ENCODE measurements at places on chromosomes 2 and 18.
A peak's percentile ranks its signal among the peaks of the same experiment; 100 is the strongest.

DNA sequence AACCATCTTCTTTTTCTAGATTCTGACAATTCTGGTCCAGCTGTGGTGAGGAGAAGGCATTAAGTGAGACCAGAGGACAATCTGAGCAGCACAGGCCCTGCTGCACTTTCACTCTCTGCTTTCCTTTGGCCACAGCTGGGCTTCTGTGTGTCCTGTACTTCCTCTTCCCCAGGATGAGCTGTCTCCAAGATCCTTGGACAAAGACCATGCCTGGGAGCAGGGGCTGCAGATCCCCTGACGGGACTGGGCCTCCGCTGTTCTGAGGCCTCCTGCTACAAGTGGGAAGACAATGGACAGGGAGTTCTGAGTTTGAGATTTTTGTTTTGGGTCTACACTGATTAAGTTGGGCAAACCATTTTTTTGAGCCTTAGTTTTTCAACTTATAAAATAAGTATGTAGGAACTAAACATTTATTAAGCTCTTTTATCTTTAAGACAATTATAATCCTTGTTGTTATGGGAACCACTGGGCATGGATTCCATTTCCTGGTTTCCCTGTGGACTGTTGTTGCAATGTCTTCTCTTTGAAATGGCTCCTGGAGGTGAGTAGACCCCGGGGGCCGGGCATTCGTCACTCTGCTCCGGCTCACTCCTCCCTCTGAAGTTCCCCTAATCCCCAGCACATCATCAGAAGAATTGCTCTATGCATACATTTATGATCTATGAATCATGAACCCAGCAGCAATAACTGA is 266.6 kb downstream of the ACTR3 start:
- DNase-seq = no peak

DNA sequence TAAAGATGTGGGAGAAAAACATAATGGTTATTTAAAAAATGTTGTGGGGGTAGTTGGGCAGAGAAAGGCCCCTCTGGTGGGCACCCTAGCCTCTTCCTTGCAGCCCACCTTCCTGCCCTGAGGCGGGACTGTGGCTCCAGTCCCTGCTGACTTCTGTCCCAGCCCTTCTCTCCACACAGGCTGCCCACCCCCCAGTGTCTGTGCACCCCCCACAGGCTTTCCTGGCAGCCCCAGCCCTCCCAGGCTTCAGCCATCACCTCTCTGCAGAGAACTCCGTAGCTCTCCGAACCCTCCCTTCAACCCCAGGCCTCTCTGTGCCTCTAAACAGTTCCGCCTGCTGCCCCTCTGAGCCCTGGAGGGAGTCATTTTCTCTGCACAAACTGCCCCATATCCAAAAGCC is 75.4 kb downstream of the DYSF start:
- DNase-seq = no peak

DNA sequence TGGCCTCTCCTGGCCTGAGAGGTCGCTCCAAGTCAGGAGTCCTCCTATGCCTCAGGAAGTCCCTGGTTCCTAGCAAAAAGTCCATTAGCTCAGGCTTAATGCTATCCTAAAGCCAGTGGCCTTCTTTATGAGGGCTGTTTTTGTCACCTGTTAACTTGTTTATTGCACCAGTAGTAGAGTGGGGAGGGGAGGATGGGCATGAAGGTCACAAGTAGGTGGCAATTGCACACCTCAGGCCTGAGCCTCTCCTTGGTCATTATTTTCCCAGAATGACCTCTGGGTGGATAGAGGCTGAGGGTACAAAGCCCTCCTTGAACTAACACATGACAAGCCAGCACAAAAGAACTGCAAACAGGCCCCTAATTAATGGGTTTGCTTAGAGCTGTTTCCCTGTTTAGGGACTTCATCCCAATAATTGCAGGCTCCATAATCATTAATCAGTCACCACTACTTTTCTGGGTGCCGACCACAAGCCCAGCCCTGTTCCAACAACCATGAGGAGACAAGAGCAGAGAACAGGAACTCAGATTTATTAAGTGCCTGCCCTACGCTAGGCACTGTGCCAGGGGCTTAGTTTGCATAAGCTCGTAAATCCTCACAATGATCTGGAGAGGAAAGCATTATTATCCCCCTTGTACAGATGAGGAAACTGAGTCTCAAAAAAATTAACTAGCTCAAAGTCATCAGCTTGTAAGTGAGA is 123.0 kb upstream of the PKDCC start:
- no peak for DNase-seq

DNA sequence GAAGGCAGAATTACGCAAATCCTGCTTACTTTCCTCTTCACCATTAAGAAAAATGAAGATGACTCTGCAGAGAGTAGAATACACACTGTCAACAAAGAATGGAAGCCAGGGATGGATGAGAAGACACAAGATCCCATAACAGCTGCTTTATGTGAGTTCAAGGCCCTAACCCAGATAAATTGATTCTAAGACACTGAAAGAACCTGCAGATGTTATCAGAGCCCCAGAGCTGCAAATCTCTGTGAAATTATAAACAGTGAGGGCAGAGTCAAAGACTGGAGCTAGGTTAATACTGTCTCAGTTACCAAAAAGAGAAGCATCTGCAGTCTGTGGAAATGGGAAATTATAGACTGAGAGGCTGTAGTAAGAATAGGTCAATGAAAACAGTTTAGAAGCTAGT is 320.1 kb upstream of the PKDCC start:
- no peak for DNase-seq

GRCh38 chr2:50719837-50720696 is 311.9 kb downstream of the NRXN1 start:
- no peak for DNase-seq

GRCh38 chr2:167345559-167345958 is 457.3 kb downstream of the XIRP2 start:
- no peak for DNase-seq

DNA sequence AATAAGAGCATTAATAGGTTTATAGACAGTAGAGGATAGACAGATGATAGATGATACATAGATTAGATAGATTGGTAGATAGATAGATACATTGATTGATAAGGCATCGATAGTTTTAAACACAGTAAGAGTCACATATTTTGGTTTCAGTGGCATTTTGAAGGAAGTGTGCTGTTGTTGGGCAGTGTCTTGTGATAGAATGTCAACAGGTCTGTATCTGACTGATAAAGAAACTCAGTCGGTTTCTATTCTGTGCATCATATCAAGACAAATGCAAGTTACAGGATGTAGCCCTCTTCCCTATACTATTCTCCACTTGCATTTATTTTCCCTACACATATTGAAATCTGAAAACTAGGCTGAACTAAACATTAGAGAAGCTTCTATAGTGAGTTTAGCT is 1229.0 kb upstream of the ZEB2 start:
- no peak for DNase-seq

GRCh38 chr18:23523429-23524212 is 20.3 kb downstream of the RMC1 start:
- DNase-seq = peak; percentile 46

- DNase-seq = no peak
These were observed 416.1 kb downstream of the RNF144A start for GRCh38 chr2:7333189-7333765.

DNA sequence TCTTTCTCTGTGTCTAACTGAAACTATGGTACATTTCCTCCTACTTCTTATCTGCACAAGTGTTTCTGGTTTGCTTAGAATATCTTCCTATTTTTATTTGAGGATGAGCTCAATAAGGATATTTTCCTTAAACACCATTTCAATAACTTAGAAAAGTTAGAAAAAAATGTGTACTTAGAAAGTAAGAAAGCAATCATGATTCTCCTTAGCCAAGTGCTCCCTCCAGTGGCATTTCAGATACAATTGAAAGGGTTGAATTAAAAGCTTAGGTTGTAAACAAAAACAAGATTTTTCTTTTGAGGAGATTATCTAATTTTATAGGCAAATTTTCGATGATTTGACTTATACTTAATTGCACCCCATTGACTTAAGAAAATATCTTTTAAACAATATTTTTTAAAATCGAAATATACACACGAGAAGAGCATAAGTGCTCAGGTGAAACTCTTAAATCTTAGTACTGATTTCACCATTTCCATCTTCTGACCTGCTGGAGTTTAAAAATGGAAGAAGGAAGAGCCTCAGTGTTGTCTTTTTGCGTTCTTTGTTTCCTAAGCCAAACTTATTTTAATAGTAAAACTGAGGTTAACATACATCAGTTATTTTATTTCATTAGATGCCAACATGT is 26.9 kb downstream of the C18orf63 start:
- DNase-seq = peak; percentile 73

GRCh38 chr18:74509856-74510769 is 13.9 kb downstream of the CNDP2 start:
- no peak for DNase-seq

DNA sequence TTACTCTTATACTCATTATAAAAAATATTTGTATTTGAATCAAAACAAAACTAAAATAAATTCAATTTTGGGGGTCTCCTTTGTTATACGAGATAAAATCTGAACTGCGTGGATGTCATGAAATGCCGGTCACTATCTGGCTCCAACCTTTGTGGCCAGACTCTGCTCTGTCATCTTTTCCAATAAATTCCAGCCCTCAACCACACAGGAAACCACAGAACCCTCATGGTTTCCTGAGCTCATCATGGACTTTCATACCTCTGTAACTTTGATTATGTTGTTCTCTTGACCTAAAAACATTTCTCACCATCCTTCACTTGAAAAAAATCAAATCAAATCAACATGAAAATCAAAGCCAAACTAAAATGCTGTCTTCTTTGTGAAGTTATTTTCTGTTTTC is 724.7 kb downstream of the METTL4 start:
- peak; percentile 66 for DNase-seq

DNA sequence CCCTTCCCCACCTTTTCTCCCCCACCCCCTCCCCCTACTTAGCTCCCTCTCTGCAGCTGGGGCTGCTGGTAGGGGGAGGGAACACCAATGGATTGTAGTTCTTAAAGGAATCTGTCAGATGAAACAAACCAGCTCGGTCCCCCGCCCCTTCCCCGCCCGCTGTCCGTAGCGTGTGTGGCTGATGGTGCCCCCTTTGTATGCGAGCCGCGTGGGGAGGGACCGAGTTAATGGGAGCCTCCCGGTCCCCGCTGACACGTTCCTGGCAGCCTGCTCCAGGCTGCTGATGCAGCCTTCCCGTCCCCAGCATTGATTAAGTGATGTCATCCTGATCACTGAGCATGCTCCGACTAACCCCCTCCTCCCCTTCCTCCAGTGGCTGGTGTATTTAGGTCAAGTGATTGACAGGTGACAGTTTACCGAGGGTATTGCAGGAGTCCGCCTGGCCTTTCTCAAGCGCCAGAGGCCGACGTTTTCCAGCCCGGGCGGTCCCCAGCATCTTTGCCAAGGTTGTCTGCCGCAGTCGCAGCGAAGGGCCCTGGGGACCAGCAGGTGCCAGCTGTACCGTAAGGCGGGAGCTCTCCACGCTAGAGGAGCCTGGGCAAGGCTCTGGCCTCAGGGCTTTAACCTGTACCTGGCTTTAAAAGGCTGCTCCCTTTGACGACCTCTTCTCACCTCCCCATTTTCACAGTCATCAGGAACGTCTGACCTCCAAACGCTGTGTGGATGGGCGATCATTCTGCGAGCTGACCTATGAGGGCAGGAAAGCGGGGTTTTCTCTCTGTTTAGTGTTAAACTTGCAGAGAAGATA is 1.8 kb downstream of the KIF5C start:
- peak; percentile 62 for DNase-seq

GRCh38 chr2:42298132-42298531 is 62.9 kb downstream of the COX7A2L start:
- DNase-seq = peak; percentile 43

DNA sequence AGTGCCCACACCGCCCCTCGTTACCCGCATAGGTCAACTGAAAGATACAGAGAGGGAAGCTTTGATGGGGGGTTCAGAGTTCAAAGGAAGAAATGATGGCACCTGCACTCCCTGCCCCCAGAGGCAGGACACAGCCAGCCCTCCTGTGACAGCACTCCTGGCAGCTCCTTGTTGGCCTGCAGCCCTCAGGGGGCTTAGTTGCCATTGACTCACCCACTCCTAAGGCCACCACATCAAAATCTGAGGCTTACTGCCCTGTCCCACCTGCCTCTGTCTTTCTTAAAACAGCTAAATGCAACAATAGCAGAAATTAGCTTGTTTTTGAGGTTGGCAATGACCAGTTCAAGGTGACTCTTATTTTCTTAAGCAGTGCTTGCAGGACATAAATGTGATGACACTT is 31.6 kb upstream of the SLC35F6 start:
- DNase-seq = no peak

DNA sequence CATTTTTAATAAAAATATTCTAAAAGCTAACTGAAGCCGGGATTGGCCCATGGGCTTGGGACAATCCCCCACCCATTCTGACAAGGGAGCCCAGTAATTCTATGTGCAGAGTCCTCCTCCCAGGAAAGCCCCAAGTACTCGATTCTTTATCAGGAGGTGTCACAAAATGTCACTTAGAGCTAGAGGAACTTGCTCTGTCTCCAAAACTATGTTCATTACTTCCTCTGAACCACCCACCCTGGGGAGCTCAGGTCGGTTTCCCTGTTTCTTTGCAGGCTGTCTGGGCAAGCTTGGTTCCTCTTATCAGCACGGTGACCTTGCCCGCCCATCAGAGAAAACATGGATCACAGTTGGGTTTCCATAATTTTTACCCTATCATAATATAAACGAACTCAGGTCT is 430.6 kb upstream of the ID2 start:
- DNase-seq = no peak

DNA sequence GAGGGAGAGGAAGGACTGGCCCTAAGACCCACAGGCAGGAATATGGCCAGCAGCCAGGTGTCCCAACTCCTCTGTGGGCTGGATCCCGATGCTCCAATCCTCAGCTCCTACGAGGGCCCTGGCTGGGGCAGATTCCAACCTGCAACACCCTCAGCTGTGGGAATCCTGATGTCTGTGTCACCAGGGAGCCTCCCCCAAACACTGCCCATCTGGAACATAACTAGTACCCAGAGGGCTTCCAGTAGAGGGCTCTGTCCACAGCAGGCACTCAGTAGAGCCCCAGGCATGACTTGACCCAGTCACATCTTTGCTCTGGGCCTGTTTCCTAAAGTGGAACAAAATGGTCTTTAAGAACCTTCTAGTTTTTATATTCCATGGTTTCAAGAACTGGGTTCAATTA is 20.6 kb upstream of the LOXHD1 start:
- no peak for DNase-seq

GRCh38 chr18:71398531-71398930 is 1109.7 kb downstream of the SOCS6 start:
- DNase-seq = peak; percentile 49

- no peak for DNase-seq
These were observed 804.4 kb downstream of the SATB2 start for GRCh38 chr2:198653311-198653710.

DNA sequence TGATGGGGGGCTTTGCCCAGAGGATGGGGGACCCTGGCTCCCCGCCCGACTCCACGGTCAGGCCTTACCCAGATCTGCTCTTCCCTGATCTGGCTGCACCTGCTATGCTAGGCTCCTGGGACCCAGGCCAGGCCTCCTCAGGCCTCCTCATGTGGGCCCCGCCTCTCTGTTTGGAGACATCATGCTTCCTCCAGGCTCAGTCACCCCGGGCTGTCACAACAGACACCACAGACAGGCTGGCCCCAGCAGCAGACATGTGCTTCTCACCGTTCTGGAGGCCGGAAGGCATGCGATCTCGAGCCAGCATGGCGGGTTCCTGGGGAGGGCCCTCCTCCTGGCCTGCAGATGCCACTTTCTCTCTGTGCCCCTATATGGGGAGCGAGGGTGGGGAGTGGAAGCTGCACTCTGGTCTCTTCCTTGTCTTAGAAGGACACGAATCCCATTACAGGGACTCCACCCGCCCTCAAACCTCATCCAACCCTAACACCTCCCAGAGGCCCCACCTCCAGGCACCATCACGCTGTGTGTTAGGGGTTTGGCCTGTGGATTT is 10.8 kb upstream of the NEU4 start:
- DNase-seq = no peak

- peak; percentile 65 for DNase-seq
These were observed 214.4 kb upstream of the LRATD1 start for GRCh38 chr2:14418115-14418514.

GRCh38 chr2:28287256-28287915 is 105.3 kb upstream of the FOSL2 start:
- no peak for DNase-seq

All from astrocyte of the hippocampus (primary cell).